Activated CD4-positive, CD25-positive, alpha-beta regulatory T cell treated with anti-CD3 and anti-CD28 coated beads, Interleukin-2, amount 50 U/mL, for 72 hours (primary cell): ENCODE measurements at places on chromosomes 12 and 14.

DNA sequence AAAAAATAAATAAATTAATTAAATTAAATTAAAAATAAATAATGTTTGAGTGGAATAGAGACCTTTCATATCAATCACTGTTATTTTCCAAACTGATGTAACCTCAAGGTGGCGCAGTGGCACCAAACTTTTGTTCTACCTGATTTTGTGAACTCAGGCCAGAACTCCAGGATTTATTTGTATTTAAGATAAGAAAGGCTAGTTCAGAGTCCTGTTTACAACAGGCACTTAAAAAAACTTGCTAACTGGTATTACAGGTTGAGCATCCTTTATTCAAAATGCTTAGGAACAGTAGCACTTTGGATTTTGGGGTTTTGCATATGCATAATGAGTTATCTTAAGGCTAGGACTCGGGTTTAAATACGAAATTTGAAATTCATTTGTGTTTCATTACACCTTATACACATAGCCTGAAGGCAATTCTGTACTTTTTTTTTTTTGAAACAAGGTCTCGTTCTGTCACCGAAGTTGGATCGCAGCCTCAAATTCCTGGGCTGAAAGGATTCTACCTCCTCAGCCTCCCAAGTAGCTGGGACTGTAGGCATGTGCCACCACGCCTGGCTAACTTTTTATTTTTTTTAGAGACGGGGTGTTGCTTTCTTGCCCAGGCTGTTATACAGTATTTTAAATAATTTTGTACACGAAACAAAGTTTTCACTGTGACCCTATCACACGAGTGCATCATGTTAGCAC lies 32.4 kb downstream of the YY1 start:
- DNase-seq: no peak

GRCh38 chr14:84792722-84793410 lies 737.1 kb upstream of the FLRT2 start:
- DNase-seq: no peak

DNA sequence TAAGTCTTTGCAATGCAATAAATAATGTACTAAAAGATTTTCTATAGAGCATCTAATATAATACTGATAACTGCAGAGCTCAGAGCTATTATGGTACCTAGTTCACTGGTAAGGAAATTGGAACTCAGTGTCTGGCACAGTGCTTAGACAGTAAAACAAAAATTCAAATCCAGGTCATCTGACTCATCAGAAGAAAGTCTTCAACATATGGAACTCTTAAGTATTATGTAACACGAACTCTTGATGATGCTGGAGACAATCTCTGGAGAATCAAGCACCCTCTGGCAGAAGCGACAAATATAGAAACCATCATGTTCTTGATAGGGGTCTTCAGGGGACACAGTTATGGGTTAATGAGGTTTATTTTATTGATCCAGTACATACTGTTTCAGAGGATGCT lies 37.3 kb upstream of the TRHDE start:
- no peak for DNase-seq

DNA sequence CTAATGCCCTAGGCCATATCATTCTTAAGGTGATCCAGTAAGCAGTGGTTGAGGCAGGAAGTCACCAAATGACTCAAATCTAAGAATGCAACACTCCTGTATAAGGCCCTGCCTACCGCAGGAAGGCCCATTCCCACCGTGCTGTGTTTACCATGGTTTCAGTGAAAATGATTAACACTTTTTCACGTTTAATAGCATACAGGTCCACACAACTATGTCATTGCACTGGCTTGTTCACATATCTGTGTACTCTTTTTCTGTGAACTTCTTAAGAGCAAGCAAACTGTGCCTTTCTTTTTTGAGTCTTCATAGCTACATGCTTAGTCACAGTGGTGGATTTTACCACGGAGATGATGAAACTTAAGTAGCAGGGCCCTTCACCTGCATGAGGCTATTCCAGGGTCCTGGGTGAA lies 214.9 kb downstream of the CNTN1 start:
- DNase-seq: no peak
